K562 (cell line): ENCODE measurements at places on chromosomes 12 and 14. TPM values are rescaled to one million over a fixed set of nuclear protein-coding genes. Genes with fewer than 3 reads are reported as not detected.

DNA sequence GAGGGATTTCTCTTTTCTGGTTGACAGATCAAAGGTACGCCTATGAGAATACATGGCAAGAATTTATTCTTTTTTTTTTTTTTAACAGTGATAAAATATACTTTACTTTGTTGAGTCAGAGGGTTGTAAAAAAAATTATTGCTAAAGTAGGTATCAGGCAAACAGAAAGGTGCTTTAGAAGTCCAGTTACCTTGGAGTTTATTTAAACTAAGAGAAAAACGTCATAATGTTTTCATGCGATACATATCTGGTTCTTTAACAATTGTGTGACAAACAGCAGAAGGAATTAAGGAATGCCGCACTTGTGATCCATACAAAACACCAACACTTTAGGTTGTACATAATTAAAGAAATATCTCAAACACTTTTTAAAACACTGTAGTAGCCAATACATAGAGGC, 94.2 kb downstream of the BORCS5 start:
- no peak overlapping the region for H3K4me3 ChIP-seq
- H3K4me1 ChIP-seq: no peaks in the 10 kb centered on the region
- H3K27ac ChIP-seq: no peak overlapping the region
- no peaks in the 10 kb centered on the region for H3K36me3 ChIP-seq
- no peak for DNase-seq

GRCh38 chr12:66072566-66072965, 58.0 kb downstream of the LLPH start:
- H3K4me1 ChIP-seq: no peaks in the 10 kb centered on the region
- peaks cover 2% of the 10 kb centered on the region; the same call in 1 of the 3 replicates for H3K27me3 ChIP-seq
- no peak overlapping the region for H3K27ac ChIP-seq
- no peak overlapping the region for H3K4me3 ChIP-seq
- DNase-seq: no peak

GRCh38 chr12:48279601-48280000, 71.1 kb downstream of the ZNF641 start:
- no peak overlapping the region for H3K4me3 ChIP-seq
- no peaks in the 10 kb centered on the region for H3K36me3 ChIP-seq
- H3K27me3 ChIP-seq: no peaks in the 10 kb centered on the region
- H3K27ac ChIP-seq: no peak overlapping the region

GPR135 gene
- polyA plus RNA-seq: 1.6 and 1.7 TPM in 2 replicates
